ENCODE measurements at places on chromosomes 3 and 15.
A peak's percentile ranks its signal among the peaks of the same experiment; 100 is the strongest.

DNA sequence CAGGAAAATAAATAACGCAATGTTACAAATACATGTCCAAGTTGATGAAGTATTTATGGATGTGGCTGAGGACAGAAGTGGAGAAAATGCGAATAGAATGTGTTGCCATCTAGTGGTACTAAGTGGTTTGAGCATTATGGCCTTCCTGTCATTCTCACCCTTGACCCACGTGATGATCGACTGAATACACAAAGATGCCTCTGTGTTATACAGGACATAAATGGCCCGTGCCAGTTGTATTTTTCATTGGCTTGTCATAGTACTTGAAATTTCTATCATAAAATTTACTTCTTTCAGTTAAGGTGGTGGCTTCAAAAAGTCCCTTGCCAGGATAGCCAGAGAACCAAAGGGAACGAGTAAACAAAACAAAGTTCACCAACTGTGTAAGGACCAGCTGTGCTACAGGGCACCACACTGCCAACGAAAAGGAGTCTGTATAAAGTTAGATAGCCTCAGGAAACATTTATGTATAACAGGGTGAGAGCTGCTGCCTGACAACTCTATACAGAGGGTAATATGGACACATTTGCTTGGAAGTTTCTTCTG is 103.7 kb downstream of the MYH15 start:
- DNase-seq = peak; percentile 85

DNA sequence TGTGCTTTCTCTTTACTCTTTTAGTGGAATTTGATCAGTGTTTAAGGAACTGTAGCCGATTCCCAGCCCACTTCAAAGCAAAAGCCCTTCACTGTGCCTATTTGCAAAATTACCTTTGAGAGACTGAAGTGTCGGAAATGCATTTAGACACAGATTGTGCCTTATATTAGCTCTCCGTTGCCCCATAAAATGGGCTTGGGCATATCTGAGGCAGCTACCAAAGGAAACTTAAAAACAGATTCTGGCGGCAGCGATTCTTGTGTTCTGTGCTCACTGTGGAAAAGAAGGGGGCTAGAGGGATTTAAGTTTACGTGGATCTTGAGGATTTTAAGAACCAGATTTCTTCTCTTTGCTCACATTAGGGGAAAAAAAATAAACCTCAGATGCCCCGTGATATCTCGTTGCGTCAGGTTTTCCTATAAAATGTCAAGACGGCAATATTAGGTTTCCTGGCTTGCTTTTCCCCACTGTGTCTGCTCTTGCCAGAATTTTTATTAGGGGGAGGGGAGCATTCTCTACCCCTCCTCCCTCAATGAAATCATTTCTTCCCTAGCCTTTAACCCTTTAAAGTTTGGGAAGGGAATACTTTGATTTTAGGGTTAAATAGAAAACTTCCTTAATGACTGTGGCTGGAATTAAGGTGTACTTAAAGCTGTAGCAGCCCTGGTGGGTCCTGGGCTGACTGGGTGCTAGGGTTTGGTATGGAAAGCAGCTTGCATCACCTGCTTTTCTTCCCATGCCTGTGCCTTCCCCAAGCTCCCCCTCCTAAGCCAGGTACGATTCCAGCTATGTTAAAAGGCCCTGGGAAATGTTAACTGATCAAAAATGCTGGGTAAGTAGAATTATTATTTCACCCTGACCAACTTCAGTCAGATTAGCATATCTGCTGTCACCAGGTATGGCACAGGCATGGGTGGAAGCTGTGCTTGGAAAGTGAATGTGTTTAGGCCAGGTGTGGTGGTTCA is 73.8 kb downstream of the SMAD3 start:
- DNase-seq = no peak

DNA sequence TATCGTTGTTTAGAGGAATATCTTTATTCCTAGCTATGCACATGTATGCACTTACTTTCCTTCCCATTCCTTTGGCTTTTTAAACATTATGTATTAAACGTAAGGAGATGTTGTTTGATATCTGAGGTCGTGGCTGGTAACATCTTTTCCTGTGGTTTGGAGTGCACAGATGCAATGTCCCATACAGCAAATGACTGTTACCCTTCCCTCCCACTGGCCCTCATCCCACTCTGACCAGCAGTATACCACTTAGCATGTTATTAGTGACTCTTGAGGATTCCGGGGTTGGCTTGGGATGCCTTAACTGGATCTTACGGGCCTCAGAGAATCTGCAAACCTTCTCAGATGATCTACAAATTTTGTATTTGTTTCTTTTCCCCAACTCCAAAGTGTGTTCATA is 34.5 kb downstream of the TGFBR2 start:
- DNase-seq = no peak

- DNase-seq = no peak
Measured at GRCh38 chr15:81843226-81843625, 202.6 kb downstream of the MEX3B start.

DNA sequence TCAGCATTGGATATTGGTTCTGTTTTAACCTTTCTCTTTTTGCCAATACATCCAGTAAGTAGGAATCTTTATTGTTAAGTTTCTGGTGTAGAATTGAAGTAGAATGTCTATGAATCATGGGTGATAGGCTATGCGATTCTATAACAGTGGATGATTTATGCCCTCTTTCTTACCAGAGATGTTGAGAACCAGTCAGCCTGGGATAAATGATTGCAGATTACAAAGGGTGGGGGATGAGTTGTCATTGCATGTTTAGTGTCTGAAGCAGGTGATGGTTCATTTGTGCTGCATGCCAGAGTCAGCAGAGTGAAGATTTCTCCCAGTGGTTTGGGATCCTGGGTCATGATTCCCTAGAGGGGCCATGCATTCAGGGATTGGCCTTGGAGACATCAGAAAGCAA is 14.3 kb downstream of the RETNLB start:
- DNase-seq = no peak

DNA sequence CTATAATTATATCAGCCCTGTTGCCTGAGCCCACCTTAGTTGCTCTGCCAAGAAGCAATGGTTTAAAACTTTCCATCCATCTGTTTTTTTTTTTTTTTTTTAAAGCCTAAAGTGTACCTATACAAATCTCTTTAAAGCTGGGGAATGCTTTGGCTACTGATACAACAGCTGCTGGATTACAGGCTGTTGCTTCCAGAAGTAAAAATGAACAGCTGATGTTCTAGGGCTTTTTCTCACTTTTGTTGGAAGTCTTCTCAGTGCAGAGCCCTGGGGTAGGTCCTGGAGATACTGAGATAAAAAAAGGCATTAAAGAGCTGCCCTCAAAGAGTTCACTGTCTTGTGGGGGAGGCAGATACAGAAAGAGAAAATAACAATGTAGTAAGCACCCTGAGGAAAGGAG is 218.1 kb downstream of the NLGN1 start:
- no peak for DNase-seq

GRCh38 chr3:149460117-149460516 is 14.4 kb upstream of the TM4SF4 start:
- no peak for DNase-seq

DNA sequence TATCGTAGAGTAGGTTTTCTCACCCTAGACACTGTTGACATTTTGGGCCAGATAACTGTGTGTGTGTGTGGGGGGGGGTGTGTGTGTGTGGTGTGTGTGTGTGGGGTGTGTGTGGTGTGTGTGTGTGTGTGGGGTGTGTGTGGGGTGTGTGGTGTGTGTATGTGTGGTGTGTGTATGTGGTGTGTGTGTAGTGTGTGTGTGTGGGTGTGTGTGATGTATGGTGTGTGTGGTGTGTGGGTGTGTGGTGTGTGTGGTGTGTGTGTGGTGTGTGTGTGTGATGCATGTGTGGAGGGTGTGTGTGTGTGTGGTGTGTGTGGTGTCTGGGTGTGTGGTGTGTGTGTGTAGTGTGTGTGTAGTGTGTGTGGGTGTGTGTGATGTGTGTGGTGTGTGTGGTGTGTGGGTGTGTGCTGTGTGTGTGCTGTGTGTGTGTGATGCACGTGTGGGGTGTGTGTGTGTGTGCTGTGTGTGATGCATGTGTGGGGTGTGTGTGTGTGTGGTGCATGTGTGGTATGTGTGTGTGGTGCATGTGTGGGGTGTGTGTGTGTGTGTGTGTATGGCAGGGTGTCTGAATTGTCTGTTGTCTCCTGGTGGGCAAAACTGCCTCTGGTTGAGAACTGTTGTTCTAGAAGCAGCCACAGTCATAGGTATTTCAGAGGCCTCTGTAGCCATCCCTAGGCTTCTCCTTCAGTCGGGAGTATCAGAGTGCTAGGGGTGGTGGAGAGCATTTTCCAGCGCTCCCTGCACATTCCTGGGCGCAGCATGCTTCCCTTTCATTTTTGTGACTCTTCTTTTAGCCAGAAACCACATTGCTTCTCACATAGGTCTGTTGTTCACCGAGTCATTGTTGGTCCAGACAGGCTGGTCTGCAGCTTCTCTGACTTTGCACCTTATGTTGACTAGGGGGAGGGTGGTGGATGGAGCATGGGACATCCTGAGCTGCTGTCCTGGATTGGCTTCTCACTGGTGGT is 84.4 kb downstream of the THSD4 start:
- DNase-seq = no peak

- DNase-seq = no peak
Measured at GRCh38 chr3:46130631-46131310, 77.3 kb downstream of the CCR1 start.

- DNase-seq = peak; percentile 88
Measured at GRCh38 chr15:59492389-59493377, 54.7 kb downstream of the FAM81A start.

DNA sequence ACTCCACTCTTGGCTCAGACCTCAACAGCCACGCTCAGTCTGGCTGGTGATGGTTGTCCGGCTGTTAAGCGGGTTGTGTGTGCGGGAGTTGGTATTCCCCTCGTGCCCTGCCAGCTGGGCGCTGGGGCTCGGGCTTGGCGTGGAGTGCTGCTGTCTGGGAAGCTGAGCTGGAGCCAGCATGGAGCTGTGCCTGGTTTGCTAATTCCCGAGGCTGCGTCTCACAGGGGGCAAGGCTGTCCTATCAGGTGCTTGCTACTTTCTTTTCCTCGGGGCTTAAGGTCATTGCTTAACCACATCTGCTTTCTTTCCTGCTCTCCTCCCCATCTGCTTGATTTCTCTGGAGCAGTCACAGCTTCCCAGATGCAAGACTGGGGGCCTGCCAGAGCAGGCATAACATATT is 29.9 kb downstream of the PDIA5 start:
- DNase-seq = peak; percentile 10

DNA sequence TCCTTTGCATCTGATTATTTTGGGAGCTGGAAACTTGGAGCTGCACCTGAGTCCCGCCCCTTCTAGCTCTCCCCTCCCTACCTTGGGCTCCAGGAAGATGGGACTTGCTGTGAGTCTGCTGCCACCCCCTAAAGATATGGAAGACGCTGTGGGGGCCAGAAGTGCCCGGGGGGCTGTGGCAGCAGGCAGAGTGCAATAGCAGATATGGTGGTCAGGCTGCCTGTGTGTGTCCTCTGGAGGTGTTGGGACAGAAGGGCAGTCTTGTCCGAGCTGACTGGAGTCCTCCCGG is 485 bp downstream of the PAK6 start:
- DNase-seq = no peak

DNA sequence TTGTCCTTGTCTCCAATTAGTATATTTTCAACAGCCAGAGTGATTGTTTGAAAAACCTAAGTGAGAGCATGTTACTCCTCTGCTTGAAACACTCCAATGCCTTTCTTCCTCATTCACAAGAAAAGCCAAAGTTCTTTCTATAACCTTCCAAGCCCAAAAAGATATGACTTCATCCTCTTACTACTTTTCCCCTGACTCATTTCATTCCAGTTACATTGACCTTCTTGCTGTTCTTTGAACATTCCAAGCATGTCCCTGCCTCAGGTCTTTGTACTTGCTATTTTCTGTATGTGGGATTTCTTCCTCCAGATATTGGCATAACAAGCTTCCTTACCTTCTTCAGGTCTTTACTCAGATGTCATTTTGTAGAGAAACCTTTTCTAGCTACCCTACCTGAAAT is 28.3 kb downstream of the EHHADH start:
- DNase-seq = peak; percentile 60

- DNase-seq = peak; percentile 53
Measured at GRCh38 chr15:23642413-23643044, 5.1 kb downstream of the MAGEL2 start.

DNA sequence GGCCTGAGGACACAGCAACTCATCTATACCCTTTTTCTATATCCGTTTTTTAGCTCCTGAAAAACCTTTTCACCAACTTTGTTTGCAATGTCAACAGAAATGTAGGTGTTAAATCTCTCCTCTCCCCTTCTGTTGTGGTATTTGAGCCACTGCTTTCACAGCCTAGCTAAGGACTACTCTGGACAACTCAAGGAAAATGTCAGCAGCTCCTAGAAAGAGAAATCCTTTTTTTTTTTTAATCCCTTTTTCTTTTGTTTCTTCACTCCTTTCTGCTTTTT is 176.6 kb downstream of the KLHL25 start:
- DNase-seq = no peak

DNA sequence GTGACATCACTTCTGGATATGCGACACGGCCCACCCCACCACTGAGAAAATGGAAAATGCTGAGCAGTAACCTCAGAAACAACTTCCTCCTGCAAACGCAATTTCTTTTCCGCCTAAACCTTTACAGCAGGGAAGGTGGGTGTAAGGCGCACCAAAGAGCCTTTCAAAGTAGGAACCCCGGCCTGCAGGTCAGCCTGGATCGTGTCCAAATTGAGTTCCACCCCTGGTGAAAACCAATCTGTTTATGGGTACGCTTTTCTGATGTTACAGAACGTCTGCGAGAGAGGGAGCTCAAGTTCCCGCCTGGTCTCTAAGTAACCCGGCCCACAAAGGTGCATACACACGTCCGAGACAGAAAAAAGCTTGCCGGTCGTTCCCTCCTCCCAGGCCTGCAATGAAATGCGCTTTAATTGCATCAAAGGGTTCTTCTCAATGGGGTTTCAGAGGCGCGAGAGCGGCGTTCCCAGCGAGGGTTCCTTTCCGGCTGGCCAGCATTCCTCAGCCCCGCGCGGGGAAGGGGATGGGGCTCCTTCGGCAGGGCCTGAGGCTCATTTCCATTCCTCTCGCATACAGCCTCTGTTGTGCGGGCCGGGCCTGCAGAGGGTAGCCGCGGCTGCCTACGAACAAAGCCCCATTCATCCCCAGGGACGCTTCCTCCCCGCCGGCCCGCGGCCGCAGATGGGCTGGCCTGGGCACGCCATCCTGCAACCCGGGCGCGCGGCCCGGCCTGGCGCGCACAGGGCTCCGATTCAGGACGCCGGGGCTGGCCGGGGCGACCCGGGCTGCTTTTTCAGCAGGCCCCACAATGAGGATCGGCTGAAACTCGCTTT is 138.1 kb downstream of the TMCO5A start:
- peak; percentile 86 for DNase-seq

DNA sequence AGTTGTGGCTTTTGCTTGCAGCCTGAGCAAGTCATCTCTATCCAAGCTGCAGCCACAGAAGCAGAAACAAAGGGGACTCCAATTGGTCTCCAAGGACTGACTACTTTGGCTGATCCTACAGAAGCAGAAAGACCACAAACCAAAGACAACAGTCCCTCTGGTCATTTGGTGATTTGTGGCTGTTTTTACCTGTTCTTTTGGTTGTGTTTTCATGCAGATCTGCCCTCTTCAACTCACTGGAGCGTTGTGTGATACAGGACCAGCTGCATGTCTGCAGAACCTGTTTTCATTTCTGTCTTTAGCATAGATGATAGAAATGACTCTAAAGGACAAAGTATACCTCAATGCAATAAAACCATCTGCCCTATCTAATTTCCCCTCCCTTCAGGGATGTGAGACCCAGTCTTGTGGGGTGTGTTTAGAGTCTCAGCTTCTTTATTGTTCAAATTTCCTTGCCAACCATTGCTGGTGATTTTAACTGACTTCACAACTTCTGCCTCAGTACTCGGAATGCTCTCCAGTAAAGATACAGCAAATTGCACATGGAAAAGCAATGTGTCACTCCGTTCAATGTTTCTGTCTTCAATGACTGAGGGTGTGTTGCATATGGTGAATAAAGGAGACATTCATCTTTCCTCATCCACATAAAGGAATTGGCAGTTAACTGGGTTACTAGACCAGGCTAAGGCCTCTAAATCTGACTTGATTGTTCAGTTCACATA is 48.9 kb upstream of the SLC7A14 start:
- no peak for DNase-seq

Measured in adipocyte (in vitro differentiated cells).